ENCODE measurements at places on chromosomes 11 and 22.

DNA sequence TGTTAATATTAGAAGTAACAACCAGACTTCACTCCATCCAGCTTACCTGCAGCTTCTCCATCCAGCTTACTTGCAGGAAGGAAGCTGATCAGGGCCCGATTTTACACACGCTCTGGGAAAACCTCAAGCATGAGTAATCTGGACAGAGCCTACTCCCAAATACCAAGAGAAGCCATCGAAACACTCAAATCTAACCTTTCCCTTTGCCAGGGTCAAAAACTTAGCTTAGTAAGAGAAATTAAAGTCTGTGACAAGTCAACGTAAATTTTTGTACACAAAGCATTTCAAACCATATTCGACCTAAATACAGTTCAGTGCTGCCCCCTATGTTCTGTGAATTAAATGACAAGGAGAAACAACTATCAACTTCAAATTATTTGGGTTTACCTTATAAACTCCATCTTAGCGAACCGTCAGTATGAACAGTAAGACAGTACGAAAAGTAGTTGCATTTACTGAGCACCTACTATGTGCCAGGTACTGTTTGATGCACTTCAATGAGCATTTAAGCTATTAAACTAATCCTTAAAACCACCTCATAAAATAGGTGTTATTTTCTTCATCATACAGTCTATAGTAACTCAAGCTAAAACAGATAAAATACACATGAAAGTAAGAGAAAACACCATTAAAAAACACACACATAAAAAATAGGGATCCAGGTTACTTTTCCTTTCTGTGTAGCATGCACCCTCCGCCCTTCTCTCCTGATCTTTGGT lies 36.9 kb downstream of the ARFGAP3 start:
- no peak for DNase-seq

DNA sequence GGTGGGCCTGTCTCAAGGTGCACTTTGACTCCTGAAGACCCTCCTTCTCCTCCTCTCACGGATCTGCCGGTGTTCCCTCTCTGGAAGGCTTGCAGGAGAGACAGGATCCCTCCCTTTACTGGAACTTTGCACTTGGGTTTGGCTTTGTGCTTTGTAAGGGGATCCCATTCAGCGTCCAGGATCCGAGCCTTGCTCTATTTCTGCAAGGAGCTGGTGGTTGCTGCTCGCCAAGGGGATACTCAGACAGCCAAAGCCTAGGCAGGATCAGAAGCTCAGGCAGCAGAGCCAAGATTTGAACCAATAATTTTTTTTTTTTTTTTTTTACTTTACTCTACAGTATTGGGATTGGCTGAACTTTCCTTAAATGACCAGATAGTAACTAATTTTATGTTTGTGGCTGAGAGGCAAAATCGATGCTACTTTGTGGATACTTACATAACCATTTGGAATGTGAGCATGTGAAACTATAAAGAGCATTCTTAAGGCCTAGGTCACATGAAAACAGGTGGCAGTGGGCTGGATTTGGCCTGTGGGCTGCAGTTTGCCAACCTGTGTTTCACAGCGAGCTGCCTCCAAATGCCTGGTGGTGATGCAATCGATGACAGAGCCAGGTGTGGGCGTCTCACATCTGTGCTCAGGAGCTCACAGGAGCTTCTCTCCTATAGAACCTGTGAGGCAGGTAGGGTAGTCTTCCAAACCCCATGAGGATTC lies 25.2 kb downstream of the BCR start:
- peak; percentile 61 for DNase-seq

- no peak for DNase-seq
Observed at GRCh38 chr22:46590334-46590733, 29.9 kb upstream of the GRAMD4 start.

DNA sequence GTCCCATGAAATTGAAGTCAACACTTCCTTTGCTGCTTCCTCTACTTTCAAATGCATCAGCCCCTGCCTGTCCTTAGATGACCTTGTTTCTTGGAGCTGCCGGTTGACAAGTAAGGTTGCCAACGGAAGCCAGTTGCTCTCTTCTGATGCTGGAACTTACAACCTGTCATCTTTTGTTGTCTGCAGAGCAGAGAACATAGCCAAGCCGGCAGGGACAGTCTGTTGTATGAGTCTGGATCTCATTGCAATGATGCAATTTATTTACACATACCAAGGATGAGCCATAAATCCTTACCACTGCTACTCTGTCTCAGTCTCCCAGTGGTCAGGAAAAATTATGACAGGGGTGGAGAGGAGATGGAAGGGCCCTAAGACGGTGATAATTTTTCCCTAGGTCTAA lies 151.4 kb downstream of the BLID start:
- DNase-seq, result no peak

DNA sequence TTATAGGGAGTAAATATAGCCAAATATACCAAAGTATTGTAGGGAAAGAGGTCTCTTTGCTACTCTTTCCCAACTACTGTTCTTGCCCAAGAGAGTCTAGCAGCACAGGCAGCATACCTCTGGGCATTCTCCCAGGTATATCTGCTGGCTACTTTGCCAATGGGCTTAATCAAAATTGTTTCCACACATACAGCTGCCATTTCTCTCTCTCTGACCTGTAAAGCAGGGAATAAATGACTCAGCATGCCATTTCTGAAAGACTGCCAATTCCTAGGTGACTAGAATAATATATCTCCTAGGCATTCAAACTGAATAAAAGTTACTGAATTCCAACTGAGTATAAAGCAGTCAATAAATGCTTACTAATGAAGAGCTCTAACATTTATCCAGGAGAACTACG lies 44.6 kb downstream of the RDX start:
- DNase-seq, result no peak

- DNase-seq, result no peak
Observed at GRCh38 chr22:42208362-42208761, 62.1 kb downstream of the TCF20 start.

DNA sequence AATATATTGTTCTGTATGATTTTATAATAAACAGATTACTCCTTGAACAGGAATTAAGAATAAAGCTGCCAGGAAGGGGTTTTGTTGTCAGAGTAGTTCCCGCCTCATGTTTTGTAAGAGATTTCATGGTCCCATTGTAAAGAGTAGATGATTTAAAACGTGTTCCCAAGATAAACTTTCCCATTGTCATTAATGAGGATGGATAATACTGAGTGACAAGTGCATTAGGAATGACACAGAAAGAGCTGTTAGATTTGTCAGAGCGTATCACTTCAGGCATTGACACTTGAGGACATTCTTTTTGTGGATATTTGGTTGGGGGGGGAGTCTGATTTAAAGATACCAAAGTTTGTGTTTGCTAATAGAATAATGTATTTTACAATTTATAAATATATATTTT lies 147.0 kb downstream of the PAX6 start:
- no peak for DNase-seq

DNA sequence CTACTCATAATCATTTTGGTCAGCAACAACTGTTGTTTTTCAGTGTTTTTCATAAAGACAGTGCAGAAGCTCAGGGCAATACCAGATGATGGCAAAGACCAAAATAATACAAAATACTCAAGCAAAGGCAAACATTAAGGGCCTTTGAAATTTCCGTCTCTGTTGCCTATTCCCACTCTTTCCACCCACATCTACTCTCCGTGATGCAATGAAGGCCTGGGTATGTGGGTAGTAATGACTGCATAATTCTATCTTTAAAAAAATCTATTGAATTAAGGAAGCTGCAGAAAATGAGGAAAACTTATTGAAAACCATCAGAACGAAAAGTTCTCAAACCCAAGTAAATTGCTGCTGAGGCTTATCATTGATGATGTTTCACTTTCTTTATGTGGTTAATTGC lies 203.3 kb downstream of the MAML2 start:
- no peak for DNase-seq

- DNase-seq, result no peak
Observed at GRCh38 chr11:118410055-118410745, 8.8 kb downstream of the ATP5MG start.

- DNase-seq, result no peak
Observed at GRCh38 chr11:35047179-35047578, 91.8 kb upstream of the CD44 start.

GRCh38 chr11:104899226-104899625 lies 966 bp upstream of the CASP12 start:
- no peak for DNase-seq
